ENCODE measurements at places on chromosomes 7 and 10.

DNA sequence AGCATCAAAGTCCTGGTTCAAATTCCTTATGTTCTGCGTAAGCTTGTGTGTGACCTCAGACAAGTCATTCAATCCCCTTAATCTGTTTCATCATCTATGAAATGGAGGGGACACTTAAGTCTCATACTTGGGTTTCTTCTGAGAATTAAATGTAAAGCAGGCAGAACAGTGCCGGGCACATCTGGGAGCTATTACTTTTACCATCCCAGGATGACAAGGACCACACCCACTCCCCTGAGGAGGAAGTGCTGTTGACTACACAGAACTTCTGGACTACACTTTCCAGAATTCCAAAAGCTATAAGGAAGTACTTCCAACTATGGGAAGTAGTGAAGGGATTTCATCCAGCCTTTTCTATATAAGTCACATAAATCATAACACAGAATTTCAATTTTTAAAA, 294.9 kb downstream of the IPMK start:
- DNase-seq = no peak

GRCh38 chr10:2658780-2659179, 408.6 kb upstream of the PFKP start:
- no peak for DNase-seq

DNA sequence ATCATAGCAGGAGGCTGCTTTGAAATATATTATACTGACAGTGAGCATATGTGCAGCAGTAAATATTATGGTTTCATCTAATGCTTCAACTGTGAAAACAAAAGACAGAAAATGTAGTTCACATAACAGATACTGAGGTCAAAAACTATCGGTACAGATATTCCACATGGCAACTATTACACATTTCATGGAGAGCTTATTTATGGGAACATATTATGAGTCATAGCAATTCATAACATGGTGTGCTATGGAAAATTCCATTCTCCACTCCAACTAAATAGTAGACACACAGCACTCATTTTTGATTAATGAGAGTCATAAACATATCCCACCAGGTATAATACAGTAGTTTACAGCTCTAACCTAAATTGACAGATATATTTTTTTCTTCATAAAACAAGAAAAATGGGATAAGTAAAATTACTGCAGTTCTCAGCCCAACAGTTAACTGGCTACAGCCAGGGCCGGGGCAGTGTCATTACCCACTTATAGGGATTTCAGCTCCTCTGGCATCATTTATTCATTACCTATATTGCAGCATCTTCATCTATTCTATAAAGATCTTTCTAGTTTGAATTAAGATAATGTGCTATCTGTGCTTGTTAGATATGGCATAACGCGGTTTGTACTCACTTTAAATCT, 475.6 kb upstream of the KLF6 start:
- no peak for DNase-seq

- no peak for DNase-seq
These were observed 77.5 kb upstream of the ADAM12 start for GRCh38 chr10:126465771-126466170.

DNA sequence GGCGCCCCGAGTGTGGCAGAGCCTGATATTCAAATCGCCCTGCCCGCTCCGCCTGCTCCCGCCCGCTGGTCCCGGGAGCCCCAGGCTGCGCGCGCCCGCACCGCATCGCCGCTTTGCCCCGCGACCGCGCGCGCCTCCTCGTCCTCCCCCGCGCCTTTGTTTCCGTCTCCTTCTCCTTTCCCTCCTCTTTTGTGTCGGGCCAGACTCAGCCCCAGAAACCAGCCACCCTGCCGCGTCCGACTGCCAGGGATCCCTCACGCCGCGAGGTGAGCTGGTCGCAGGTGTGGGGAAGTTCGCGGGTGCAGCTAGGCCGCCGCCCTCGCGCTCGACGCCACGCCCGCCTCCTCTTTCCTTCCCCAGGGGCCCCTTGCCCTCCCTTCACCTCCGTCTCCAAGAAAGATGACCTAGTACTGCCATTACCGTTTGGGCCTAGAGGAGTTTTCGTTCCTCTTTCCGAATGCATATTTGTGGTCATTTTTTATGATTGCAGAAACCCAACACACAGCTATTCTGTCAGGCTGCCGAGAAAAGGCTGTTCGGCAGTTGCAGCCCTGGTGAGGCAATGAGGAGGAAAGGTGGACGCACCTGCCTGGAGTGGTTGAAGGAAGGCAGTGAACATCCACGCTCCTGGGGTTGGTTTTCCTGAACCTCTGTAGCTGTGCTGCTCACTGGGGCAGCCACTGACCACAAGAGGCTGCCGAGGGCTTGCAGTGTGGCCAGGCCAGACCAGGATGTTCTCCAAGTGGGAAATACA, 107.3 kb downstream of the SNX10 start:
- peak; percentile 38 for DNase-seq

DNA sequence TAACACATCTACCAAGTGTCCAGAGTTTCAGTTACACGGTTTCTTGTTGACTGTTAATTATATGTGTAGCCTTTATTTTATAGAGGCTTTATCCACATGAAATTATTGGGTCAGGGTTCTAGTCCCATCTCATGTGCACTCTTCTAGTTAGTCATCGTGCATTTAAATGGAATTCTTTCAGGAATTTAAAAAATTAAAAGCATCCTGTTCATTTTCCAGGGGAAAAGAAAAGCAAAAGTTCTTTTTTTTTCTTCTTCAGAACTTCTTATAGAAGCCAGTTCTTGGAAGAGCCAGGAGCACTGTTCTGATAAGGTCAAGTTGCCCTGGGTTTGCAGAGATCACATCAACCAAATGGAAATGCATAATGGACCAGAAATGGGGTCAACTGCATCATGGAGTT, 324.7 kb downstream of the INHBA start:
- DNase-seq = no peak

- no peak for DNase-seq
These were observed 124.8 kb downstream of the CD36 start for GRCh38 chr7:80763289-80763688.

GRCh38 chr10:79938728-79939406, 10.0 kb downstream of the SFTPD start:
- DNase-seq = no peak

DNA sequence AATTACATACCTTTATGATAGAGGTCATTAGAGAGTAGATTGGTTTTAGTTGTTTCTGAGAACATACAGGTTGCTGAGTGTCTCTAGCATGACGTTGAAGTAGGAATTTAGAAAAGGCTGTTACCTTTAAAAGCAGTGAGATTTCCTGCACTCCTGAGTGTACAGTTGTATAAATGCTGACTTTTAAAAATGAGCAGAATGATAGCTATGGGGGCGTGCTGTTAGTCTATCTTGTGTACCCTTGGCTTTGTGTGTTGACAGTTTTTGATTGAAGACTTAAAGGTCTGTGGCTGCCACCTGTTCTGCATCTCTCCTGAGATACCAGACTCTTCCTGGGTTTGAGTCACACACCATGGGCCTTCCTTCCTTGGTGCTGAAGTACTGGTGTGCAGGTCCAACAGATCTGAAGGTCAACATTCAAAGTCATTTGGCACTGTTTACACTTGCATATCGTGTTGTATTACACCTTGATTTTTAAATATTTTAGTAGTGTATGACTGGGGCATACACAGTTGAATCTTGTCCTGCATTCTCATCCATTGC, 23.8 kb downstream of the DNAJB6 start:
- no peak for DNase-seq

- no peak for DNase-seq
These were observed 29.1 kb downstream of the SPOCK2 start for GRCh38 chr10:72058989-72059842.

DNA sequence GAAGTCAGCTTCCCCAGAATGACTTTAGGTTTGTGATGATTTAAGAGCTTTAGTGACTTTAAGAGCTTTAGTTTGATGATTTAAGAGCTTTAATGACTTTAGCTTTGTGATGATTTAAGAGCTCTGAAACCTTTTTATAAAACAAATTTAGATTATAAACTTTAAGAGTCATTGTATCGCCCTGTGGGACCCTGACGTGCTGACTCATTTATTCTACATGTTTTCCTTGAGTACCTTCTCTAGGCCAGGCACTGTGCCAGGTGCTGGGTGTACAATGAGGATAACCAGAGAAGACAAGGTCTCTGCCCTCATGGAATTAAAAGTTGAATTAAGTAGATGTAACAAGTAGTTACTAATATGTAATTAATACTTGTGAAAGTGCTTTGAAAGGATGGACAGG, 45.4 kb downstream of the CNNM1 start:
- no peak for DNase-seq

GRCh38 chr10:98226508-98227144, 41.4 kb downstream of the LOXL4 start:
- DNase-seq = no peak

DNA sequence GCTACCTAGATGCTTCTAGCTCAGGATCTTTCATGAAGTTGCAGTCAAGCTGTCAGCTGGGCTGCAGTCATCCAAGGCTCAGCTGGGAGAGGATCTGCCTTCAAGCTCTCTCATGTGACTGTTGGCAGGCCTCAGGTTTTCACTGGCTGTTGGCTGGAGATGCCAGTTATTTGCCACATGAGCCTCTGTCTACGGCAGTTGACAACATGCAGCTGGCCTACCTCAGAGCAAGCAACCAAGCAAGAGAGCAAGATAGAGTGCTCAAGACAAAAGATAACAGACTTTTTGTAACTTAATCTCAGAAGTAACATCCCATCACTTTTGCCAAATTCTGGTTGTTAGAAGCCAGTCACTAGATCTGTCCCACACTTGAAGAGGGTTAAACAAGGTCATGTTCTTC, 125.8 kb downstream of the TPST1 start:
- no peak for DNase-seq

- no peak for DNase-seq
These were observed 213.2 kb downstream of the BICC1 start for GRCh38 chr10:58725901-58726300.

GRCh38 chr7:120021085-120021484, 251.9 kb upstream of the KCND2 start:
- no peak for DNase-seq

DNA sequence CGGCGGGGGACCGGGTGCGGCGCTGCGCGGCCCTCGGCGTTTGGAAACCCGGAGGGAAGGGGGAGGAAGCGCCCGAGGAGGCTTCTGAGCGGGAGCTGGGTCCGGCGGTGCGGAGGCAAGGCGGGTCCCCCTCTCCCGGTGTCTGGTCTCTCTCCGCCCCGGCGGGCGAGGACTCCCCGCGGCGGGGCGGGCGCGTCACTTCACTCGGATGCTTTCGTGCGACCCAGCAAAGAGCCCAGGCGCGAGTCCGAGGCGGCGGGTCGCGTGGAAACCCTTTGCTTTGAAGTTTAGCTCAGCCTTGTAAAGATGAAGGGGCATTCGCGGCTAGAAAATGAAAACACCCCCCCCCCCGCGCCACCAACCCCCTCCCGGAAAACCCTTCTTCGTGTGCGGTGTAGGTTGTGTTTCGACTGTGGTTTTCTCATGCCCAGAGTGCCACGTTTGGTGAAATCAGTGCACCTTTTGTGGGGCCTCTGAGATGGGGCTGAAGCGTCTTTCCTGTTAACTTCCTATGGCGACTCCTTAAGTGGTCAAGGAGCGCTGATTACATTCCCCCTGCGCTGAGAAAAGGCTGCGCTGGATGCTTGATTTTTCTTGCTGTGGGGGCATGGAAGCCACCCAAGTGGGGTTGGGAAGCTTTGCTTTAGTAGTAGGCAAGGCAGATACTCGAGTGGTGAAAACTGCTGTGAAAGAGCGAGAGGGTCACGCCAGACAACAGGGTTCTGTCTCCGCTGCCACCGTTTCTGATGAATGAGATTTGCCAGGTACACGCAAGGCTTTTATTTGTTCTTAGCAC, 876 bp downstream of the GNAI1 start:
- DNase-seq = peak; percentile 35

DNA sequence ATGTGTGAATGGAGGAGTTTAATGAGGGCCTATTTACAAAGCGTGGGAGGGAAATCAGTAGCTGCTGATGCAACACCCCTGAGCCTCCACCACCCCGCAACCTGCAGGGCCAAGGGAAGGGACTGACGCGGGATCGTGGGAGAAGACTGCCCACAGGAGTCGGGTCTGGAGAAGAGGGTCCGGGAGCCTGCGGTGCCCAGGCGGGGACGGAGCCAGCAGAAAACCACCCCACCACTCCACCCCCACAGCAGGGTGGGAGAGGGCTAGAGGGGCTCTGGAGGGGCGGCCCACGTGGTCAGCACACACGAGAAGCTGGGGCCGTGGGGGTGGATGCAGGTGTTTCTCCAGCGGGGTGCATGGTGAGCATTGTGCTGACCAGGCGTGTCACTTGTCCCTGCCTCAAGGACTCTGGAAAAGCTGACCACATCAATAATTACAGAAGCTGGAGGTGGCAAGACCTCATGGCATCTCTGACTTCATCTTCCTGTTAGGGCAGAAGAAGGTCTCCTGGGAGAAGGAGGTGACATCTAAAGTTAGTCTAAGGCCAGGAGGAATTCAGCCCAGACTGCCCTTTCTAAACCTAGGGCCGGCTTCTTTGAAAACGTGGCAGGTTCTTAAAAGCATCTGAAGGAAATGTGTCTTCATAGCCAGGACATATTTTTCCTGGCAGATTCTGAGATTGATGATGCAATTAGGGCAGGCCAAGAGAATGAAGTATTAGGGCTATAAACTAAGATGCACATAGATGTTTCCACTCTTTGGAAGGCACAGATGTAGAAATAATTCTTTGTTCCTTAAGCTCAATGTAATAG, 150.9 kb downstream of the RGS10 start:
- no peak for DNase-seq

DNA sequence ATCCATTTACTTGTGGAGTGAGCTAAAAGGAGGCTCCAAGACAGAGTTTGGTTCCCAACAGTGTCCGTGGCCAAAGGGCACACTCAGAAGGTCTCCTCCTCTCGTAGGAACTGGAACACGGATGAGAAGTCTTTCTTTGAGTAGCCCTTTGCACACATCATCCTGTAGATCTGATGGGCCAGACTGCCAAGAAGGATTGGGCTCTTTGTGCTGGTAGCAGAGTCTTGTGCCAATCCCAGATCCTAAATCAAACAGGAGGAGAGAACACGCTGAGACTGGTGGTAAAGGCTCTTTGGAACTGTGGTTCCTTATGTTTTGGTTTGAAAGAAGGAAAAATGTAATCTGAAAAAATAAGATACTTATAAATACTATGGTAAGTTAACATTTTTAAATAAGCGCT, 136.6 kb downstream of the HIBADH start:
- no peak for DNase-seq

- no peak for DNase-seq
These were observed 536.4 kb downstream of the GRM8 start for GRCh38 chr7:126716321-126716720.

Measured in activated CD4-positive, CD25-positive, alpha-beta regulatory T cell treated with anti-CD3 and anti-CD28 coated beads, Interleukin-2, amount 50 U/mL, for 72 hours (primary cell).